NCI-H524 (cell line): ENCODE measurements at places on chromosomes 2 and 18.

DNA sequence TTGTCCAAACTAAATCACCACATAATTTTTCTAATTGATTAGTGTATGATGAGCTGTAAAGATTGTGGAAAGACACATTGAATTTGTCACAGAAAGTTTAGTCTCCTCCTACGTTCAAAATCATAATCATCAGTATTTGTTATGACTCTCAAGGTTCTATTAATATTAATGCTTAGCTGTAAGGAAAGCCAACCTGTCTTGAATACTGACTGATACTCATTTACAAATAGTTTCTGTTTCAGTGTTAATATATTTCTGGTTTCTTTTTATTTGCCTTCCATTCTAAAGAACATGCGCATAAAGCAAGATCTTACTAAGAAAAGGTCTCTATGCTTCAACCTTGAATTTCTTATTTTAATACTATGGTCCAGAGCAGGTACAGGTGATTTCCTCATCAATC, 55.1 kb downstream of the CPS1 start:
- DNase-seq = no peak

DNA sequence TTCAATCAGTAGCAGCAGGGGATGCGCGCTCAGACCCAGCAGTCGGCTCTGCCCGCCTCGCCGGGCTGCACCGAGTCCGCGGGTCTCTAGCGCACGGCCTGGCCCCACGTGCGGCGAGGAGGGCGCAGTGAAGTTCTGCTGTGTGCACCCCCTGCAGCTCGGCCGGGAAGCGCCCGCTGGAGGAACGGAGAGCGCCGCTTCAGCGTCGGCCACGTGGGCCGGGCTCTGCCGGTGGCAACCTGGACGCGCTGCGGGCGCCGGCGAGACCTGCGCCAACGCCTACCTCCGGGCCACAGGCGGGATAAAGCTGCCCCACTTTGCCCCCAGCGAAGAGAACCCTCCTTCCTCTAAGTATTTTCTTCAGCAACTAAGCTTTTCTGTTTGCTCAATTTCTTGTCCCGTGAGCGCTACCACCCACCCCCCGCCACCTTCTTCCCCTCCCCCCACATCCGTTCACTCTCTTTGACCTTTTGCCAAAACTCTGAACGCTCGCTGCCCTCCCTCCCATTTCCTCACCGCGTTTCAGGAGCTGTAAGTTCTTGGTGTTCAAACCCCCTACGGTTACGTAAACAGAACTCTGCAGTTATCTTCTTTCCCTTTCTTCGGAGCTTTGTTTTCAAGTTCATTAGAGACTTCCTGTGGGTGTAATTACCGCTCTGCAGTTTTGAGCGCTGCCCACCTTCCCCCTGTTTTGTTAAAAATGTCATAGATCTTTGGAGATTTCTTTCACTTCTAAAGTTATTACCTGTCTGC, 42.6 kb upstream of the EDAR start:
- no peak for DNase-seq

DNA sequence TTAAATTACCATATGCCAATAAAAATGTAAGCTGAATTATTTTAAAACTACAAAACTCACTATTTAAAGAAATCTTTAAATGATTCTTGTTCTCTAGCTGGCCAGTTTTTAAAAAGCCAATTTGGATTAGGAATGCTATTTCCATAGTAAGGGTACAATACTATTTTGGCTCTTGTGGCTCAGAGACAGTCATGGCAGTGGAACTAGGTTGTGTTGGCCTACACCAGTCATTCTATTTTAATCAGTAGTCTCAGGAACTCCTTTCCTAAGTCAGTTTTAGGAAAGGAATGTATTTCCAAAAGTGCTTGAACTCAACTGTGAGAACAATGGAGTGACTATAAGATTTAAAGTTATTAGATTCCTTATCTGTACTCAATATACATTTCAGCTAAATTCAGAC, 5.9 kb downstream of the BOLL start:
- no peak for DNase-seq

DNA sequence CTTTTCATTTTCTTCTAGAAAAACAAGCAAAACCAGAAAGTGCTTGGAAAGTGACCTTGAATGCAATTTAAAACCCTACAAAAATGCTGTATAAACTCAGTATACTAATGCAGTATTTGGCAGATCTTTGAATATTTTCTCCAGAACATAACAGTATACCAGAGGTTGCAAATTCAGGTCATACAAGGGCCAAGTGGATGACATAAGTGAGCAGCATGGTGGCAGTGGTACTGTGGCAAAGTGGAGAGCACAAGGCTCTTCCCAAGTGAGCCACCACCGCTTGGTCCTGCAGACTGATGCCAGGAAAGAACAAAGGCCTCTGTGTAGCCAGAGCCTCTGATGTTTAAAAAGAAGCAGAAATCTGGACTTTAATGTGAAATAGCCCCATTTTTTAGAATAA, 33.1 kb downstream of the METTL4 start:
- DNase-seq = no peak

- DNase-seq = no peak
These were observed 10.4 kb upstream of the DOCK10 start for GRCh38 chr2:225052703-225053102.

DNA sequence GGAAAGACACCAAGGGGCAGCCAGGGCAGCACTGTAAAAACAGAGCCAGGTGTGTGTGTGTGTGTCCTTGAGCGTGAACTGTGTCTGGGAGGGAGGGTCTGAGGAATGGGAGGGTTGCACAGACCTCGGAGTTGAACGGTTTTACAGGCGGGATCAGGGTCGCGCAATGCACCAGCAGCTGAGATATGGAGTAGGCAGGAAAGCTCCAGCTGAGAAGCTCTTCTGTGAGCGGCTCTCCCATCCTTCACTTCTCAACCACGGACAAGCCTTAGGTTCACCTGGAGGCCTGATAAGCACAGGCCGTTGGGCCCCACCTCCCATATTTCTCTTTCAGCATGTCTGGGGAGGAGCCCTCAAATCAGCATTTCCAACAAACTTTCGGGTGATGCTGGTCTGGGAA, 12.1 kb downstream of the SERTAD2 start:
- no peak for DNase-seq

- DNase-seq = no peak
These were observed 65.8 kb downstream of the MEMO1 start for GRCh38 chr2:31944828-31945571.

- no peak for DNase-seq
These were observed 184.9 kb downstream of the UBE2E3 start for GRCh38 chr2:181165199-181165868.

DNA sequence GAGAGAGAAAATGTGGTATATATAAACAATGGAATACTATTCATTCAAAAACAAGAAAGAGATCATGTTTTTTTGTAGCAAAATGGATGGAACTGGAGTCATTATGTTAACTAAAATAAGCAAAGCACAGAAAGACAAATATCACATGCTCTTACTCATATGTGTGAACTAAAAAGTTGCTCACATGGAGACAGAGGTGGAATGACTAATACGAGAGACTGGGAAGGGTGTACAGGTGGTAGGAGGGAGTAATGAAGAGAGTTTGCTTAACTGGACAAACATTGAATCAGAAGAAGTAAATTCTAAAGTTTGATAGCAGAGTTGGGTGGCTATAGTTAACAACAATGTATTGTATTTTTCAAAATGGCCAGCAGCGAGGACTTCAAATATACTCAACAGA, 1080.7 kb upstream of the CHAC2 start:
- no peak for DNase-seq

GRCh38 chr18:77250926-77251729, 1.5 kb downstream of the GALR1 start:
- peak; percentile 11 for DNase-seq

GRCh38 chr2:49110571-49110970, 43.7 kb downstream of the FSHR start:
- no peak for DNase-seq

DNA sequence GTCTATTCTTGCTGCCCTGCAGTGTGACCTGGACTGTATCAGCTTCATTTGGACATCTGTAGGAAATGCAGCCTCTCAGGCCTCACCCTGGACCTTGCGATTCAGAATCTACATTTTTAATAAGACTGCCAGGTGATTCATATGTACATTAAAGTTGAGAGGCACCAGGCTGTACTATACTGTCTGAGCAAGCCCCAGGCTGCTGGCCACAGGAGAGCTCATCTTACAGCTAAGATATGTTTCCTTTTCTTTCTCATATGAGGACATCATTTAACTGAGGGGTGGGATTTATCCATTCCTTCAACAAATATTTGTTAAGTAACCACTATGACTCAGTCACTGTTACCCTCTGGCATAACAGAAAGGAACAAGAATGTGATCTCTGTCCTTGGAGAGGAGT, 78.2 kb upstream of the GCFC2 start:
- DNase-seq = no peak

- no peak for DNase-seq
These were observed 730.3 kb downstream of the CNTNAP5 start for GRCh38 chr2:124755386-124755785.

DNA sequence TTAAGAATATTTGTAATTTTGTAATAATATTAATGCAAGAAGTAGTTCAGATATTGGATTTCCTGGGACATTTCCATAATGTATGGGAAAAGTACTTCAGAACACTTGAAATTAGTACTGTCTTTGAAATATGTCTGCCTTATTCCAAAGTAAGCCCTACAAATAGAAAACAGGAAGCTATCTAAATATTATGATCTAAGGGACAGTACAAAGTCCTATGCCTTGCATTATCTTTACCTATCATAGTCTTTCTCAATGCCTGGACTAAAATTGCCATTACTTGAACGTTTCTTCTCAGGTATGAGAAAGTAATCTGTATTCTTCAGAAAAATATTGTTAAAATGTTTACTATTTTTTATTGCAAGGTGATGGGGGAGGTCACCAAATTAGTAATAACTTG, 113.0 kb downstream of the PPP1R1C start:
- no peak for DNase-seq

- no peak for DNase-seq
These were observed 668.5 kb downstream of the TSN start for GRCh38 chr2:122423934-122424333.

DNA sequence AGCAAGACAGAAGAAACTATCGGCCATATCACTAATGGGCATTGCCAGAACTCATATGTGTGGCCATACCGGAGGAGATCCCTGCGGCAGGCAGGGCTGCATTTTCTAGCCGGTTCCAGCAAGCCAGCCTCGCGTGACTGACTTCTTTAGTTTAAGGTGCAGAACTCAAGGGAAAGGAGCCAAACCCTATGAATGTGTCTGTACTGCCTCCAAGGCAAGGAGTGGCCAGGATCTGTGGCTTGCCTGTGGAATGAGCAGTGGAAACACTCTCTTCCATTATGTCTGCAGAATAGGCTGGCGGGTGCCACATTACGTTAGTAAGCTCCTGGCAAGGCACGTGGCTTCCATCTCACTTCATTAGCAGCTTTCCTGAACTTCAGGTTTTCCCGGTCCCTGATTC, 137.6 kb downstream of the ATL2 start:
- DNase-seq = no peak

DNA sequence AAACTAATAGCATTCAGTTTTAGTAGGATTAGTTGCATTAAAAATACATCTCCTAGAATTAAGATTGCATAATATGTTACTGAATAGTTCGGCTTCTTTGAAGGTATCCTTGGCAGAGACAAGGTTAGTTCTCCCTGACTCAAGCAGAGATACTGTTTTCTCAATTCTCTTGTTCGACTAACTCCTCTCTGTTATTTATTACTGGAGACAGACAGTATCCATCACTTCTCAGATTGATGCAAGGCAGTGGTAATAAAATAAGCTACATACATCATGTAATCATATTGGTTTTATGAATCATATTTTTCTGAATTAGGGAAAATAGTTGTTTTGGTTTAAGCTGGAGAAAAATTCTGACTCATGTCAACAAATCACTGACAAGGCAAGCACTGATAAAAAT, 134.8 kb downstream of the SLC8A1 start:
- no peak for DNase-seq

- DNase-seq = no peak
These were observed 325.1 kb upstream of the TANK start for GRCh38 chr2:160835166-160835565.

GRCh38 chr2:201872591-201872990, 66.3 kb downstream of the CDK15 start:
- DNase-seq = no peak

DNA sequence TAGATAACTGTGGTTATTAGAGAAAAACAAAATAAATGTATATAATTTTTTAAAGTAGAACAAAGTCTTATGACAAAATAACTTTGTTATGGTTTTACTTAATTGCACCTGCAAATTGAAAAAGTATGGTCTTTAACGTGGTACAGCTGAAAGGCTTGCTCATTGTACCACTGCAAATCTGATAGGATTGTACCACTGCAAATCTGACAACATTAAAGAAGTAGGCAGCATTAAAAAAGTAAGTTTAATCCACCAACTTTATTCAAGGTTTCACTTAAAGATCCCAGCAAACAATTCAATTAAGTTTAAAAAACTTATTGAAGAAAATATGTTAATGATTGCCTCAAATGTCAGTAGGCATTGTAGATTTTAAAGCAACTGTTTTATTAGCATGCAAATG, 4.7 kb downstream of the SP5 start:
- no peak for DNase-seq

DNA sequence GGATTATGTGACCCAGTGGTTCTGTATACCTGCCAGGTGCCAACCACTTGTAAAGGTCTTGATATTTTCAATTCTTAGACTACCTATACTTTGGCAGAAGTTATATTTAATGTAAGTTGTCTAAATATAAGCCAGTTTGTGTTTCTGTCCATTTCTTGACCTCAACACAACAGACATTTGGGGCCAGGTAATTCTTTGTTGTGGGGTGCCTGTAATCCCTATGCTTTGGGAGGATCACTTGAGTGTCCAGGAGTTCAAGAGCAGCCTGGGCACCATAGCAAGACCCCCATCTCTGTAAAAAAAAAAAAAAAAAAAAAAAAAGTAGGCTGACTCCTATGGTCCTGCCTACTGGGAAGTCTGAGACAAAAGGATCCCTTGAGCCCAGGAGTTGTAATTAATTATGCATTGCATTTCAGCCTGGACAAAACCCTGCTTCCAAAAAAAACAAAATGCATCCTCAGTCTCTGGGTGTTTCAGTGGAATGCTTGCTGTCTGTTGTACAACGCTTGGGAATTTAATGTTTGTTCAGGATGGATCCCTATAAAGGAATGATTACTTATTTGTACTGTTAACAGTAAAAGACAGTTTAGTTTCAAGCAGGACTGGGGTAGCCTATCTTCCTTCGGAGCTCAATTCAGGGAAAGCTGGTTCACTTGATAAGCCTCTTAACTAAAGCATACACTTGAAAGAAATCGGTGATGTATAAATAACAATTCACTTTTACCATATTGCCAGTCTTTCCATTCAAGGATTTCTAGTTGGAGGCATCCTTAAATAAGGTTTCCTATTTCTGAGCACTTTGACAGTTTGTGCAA, 3.4 kb downstream of the RPS27A start:
- DNase-seq = no peak
